ENCODE measurements at places on chromosomes 7 and 10. TPM values are rescaled to one million over a fixed set of nuclear protein-coding genes. Genes with fewer than 3 reads are reported as not detected.
A peak's percentile ranks its signal among the peaks of the same experiment; 100 is the strongest.

Gene VSTM4
- 12.2 TPM for total RNA-seq

Gene DKK1
- total RNA-seq, result not detected

Gene ATRNL1
- 1.6 TPM for total RNA-seq

Gene GPR37
- total RNA-seq, result not detected

Gene SFRP4
- total RNA-seq, result 1.0 TPM

Gene MAGI2
- 3.6 TPM for total RNA-seq

Gene TIMM23
- total RNA-seq, result 89.7 TPM

Gene SAP25
- total RNA-seq, result 0.77 TPM

Gene LIPJ
- not detected for total RNA-seq

Gene ARHGAP19
- 3.3 TPM for total RNA-seq

Gene INA
- total RNA-seq, result not detected

DNA sequence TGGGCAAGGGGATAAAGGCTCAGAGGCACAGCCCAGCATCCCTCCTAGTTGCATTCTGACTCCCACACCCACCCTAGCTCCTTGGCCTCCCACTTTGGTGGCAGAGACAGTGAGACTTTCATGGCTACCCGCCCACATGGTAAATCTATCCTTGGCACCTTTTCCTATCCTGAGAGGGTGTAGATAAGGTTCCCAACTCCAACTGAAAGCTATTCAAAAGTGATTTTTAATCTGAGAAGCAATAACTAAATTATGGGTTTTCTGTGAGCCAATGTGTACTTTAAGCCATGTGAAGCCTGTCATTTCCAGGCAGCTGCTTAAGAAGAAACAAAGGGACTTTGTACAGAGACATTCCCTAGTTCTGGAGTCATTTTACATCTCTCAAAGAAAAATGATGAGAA, 9.1 kb downstream of the LAMB1 start:
- DNase-seq, result no peak

DNA sequence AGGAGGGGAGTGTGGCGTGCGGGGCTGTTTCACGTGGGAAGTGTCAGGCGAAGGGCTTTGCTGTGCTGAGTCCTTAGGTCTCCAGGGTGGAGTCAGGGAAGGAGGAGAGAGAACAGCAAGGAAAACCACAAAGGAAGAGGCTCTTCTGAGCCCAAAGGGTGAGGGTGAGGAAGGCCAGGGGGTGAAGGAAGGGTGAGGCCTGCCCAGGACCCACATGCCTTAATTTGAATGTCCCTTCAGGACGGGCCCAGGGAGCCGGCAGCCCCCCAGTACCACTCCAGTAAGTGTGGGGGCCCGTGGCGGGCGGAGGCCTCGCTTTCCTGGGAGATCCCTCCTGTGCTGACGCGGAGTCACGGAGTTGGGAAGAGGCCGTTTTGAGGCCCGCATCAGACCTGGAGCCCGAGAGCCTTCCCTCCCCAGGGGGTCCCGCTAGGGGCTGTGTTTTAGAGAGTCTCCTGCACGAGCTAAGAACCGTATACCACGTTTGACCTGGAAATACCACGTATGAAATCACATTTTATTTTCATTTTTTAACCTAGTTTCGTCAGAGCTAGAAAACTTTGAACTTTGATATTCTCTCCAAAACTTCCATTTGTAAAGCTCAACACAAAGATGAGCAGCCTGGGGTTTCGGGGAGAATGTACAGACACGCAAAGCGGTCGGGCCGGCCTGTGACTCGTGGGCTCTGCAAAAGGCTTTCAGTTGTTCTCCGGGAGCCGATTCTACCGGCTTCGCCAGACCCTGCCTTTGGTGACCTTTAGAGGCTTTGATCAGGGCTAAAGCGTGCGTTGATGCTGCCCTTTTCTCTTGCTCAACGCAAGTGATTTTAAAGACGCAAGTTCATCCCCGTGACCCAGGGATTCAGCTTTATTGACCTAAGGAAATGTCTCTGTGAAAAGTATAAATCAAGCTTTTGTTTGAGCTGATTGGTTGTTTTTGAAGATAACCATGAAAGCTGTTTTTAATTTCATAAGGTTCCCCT, 23.6 kb upstream of the TTYH3 start:
- DNase-seq, result no peak

GRCh38 chr10:62885684-62886461, 69.7 kb upstream of the EGR2 start:
- DNase-seq, result no peak

GRCh38 chr7:156752367-156753228, 112.0 kb downstream of the RNF32 start:
- DNase-seq, result no peak

GRCh38 chr10:84695902-84696301, 367.5 kb downstream of the CCSER2 start:
- no peak for DNase-seq

DNA sequence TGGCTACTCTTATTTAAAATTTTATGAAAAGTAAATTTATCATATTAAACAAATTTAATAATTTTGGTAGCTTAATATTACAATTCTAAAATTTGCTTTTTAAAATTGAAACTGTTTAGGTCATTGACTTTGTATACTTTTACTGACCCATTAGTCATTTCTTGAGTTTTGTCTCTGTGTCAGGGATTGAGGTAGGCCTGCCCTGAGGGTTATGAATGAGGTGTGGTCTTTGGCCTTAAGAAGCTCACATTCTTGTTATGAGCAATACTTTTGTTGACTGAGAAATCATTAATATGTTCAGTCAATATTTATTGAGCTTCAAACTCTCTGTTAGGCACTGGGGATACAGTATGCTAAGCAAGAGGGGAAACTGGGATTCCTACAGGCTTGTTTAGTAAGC, 47.0 kb upstream of the RPA3 start:
- DNase-seq, result no peak

GRCh38 chr10:75542906-75543305, 111.5 kb downstream of the LRMDA start:
- no peak for DNase-seq

DNA sequence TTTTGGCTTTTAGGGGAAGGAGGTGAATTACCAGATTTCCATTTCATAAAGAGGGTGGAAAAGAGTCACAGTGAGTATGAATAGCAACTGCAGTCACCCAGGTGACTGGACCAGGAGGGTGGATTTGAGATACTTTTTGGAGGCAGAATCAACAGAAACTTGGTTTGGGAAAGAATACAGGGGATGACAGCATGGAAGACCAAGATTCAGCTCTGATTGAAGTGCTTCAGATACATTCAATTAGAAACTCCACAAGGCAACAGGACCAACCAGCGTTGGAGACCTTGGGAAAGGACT, 83.0 kb downstream of the SGMS1 start:
- no peak for DNase-seq

- DNase-seq, result no peak
These were observed 281.8 kb upstream of the KLF6 start for GRCh38 chr10:4066581-4067390.

DNA sequence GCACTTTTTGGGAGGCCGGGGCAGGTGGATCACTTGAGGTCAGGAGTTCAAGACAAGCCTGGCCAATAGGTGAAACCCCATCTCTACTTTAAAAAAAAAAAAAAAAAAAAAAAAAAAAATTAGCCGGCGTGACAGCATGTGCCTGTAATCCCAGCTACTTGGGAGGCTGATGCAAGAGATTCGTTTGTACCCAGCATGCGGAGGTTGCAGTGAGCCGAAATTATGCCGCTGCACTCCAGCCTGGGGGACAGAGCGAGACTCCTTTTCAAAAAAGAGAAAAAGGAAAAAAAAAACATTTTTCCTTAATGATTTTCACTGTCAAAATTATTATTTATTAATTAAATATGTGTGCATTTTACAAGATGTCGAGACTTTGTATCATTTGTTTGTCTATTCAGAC, 253.6 kb downstream of the CNTNAP2 start:
- DNase-seq, result no peak

- peak; percentile 38 for DNase-seq
These were observed 9.2 kb upstream of the ATXN7L1 start for GRCh38 chr7:105885387-105886111.

DNA sequence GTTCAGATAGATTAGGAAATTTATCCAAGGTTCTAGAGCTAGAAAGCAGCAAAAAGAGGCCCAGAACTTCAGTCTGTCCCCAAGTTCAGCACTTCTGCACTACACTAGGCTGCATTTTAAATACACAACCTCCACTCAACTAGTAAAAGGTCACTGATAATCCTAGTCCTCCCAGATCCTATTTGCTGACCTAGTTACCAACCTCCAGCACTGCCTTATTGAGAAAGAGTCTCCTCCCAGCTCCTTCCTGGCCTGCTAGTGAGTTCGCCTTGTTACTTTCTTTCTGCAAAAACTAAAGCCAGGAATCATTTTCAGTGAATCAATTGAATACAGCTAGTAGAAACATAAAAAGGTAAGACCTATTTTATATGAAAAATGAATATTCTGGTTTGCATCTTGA, 84.1 kb upstream of the ZNF800 start:
- no peak for DNase-seq

GRCh38 chr7:34282271-34282670, 375.7 kb upstream of the NPSR1 start:
- DNase-seq, result no peak

- peak; percentile 62 for DNase-seq
These were observed 116.5 kb upstream of the EEPD1 start for GRCh38 chr7:36036590-36036989.

DNA sequence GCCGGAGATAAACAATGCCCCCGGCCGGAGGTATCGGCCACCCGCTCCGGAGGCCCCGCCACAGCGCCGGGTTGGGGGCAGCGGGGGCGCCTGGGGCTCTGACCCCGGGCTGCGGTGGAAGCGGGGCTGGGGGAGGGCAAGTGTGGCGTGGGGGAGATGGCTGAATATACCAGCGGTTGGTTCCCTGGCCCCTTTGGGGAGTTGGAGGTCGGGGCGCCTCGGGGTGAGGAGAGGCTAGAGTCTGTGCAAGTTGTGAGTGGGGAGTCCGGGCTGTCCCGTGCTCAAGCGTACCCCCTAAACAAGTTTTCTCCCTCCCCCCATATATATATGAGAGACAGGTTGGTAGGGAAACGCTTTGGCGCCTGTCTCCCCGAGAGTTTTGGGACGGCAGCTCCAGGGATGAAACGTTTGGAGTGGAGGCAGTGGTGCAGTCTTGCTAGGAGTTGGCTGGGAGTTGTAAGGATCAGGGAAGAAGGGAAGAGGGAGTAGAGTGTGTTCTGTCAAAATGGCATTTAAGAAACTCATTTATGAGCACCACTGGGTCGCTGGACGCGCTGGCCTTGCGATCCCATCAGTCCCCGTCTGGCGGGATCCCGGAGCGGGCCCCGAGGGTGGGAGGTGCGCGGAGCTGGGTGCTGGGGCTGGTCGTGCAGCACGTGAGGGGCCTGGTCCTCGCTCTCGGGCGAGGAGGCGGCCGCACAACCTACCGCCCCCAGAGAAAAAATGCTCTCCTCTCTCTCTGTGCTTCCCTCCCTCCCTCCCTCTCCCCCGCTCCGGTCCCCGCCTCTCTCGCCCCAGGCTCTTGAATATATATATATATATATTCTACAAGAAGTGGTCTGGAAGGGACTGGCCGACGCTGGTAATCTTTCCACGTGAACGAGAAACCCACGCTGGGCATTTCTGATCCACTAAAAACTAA, 1.1 kb downstream of the TET1 start:
- DNase-seq, result peak; percentile 47

GRCh38 chr7:84484502-84485079, 290.0 kb upstream of the SEMA3A start:
- no peak for DNase-seq

GRCh38 chr7:153188630-153189029, 429.1 kb downstream of the ACTR3B start:
- DNase-seq, result no peak

- DNase-seq, result no peak
These were observed 11.0 kb downstream of the MYOF start for GRCh38 chr10:93471110-93471651.

DNA sequence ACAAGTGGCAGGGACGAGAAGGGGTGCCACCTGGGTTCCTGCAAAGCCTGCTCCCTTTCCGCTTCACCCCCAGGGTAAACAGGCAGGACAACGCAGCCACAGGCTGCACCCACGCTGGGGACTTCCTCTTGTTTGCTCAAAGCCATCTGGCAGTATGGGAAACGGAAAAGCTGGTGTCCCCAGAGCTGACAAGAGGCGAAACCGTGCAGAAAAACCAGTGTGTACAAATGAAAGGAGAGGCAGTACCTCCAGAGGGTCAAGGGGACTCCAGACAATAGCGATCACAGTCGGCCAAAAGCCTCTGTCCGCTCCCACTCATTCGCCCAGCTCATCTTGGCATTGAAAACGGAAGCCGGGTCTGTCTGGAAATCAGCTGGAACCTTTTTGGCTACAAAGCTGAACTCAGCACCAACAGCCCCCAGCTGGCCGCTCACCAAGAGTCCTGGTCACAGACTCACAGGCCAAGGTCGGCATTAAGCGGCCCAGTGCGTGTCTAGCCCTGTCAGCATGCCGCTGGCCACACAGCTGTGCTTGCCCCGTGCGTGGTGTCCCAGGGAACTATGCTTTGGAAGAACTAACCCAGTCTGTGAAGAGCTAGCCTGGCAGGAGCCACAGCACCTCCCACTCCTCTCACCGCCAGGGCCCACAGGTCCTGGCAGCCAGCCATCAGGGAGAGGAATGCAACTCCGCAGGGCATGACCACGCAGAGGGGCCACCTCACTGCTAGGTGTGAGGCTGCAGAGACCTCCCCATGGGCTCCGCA, 10.4 kb downstream of the TNS3 start:
- peak; percentile 90 for DNase-seq

GRCh38 chr7:37194943-37195342, 253.7 kb downstream of the ELMO1 start:
- no peak for DNase-seq
